ENCODE measurements at places on chromosomes 3 and 15.

- DNase-seq, result no peak
These were observed 373.1 kb downstream of the MFSD1 start for GRCh38 chr3:159174715-159175692.

DNA sequence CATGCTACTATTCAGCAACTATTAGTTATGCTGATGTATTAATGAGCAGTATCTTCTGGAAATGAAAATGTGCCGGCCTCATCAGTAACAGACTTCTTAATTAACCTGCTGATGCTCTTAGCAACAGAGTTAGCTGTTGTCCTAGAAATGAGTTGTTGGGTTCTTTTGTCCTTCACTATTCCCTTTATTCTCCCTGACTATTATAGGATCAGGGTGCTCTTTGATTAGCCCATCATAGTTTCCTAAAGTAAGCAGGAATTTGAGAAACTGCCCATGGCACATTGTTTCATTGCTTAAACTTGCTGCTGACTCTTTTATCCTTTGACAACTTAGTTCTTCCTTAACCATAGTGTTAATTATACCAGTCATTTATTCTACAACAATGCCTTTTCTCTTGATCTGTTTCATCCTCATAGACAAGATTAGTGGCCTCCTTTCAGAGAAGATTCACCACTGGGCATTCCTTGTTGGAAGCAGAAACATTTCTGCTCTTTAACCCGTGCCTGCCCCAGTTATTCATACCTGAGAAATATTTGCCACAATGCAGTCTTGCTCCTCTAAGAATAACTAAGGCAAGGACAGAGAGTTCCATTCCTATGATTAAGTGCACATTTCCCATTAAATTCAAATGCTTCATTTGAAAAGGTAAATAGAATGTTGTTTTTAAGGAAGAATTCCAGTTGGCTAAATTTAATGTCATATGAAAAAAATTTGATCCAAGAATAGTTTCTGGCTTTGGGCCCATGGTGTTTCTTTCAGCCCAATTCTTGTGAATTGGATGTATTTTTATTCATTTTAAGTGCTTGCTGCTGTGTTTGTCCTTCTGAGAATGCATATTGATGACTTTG lies 573.3 kb upstream of the TBL1XR1 start:
- peak; percentile 64 for DNase-seq

- no peak for DNase-seq
These were observed 59.5 kb downstream of the AMOTL2 start for GRCh38 chr3:134314588-134315285.

DNA sequence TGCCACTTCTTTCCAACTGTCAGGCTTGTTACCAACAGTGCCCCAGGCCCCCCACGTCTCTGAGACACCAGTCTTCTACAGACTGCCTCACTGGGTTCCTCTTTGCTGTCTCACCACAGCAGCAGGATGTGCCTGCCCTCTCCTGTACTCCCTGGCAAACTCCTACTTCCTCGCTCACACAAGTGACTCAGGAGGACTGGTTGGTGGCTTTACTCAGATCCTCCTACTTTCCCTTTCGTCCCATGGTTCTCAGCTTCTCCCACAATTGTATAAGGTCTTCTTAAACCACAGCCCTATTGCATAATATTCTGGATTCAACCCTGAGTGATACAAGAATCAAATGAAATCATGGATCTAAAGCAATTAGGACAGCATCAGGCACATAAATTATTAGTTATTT lies 246.6 kb upstream of the PROK2 start:
- no peak for DNase-seq

DNA sequence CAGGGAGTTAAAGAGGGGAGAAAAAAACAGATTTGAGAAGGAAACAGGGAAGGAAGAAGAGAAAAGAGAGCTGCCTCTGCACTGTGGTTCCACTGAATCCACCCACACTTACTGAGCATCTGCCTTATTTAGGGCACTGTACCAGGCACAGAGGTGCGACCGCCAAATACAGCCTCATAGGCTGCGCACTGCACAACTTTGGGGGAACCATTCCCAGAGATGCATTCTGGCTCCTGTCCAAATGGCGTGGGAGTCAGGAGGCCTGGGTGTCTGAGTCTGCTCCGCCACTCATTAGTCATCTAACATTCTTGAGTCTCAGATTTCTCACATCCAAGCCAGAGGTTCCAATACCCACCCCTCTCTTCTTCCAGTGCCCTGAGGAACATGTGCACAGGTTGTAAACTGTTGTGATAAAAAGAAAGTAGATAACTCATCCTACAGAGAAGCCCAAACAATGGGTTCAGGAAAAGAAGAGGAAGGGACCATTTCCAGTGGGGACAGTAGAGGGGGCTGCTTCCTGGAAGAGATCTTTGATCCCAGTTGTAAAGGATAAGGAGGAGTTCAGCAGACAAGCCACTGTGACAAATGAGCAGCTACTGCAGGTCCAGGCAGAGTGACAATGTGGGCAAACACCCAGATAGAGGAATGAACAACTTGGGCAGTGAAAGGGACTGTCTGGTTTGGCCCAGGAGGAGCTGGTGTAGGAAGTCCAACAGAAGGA lies 254.6 kb downstream of the UACA start:
- DNase-seq, result no peak
